RPMI7951 (cell line): ENCODE measurements at places on chromosomes 1 and 21.

DNA sequence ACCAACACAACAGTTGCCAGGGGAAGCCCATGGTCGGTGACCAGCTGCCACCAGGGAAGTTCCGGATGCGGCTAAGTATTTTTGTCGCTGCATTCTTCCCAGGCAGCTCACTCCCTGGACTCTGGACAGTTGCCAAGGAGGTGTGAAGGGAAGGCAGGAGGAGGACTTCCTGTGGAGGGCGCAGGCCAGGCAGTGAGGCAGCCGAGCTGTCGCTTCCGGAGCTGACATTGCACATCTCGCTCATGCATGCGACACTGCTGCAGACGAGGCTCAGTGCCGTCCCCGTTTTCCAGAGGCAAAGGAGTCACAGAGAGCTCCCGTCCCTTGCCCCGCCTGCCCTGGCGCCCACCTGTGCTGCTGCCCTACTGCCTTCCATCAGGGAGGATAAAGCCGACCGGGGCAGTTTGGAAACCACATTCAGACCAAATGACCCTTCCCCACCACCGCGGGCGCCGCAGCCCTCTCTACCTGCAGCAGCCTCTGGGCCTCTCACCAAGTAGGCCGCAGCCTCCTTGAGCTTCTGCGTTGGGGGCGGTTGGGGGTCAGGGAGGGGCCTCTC is 81.4 kb downstream of the NENF start:
- peak; percentile 60 for DNase-seq

- DNase-seq: peak; percentile 76
Observed at GRCh38 chr1:10459184-10459583, 9.4 kb downstream of the CORT start.

DNA sequence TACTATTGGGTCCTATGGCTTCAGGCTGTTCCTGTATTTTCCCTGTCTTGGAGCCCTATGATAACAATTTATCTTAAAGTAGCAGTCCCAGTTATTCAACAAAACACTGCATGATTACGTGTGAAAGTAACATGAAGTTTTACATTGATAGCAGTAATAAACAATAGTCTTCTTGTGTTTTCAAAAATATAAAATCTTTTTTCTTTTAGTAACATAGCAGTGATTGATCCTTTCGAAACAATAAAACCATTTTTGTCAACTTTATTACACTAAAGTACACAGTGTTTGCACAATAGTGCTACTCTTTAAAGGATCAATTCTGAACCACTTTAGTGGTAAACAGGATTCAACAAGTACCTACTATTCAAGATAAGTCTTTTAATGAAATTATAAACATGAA is 90.6 kb downstream of the GPATCH2 start:
- DNase-seq: no peak

DNA sequence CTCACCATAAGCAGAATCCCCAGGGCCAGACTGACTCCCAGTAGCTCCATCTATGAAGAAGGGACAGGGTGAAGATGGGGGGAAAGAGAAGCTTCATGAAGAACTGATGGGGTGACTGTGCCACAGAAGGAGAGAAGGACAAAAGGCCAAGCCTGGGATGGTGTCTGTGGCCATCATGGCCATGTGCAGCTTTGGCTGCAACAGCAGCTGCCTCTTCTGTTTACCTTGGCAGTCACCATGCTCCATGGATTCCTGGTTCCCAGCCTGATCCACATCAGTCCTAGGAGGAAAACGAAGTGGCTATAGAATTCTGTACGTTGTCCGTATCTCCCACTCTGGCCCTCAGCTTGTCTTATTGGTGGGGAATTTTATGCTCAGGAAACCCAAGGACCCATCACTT is 12.0 kb downstream of the SEMA6C start:
- no peak for DNase-seq

DNA sequence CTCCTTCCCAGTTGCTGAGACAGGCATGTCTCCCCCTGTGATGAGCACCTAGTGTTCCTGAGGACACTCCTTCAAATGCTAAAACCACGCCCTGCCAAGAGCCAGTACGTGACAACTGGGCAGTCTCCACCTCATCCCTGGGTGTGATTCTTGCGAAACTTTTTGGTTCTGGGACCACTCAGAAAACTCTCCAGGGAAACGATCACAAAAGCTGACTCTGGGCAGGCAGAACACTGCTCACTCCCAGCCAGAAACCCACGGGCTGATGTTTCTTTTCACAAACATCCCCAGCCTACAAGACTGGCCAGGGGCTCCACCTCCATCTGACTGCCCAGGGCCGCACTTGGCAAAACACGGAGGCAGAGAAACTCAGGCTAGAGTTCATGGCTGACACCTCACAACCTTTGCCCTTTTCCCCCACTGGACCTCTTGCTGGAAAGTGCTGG is 24.4 kb downstream of the DHRS3 start:
- DNase-seq: peak; percentile 82

DNA sequence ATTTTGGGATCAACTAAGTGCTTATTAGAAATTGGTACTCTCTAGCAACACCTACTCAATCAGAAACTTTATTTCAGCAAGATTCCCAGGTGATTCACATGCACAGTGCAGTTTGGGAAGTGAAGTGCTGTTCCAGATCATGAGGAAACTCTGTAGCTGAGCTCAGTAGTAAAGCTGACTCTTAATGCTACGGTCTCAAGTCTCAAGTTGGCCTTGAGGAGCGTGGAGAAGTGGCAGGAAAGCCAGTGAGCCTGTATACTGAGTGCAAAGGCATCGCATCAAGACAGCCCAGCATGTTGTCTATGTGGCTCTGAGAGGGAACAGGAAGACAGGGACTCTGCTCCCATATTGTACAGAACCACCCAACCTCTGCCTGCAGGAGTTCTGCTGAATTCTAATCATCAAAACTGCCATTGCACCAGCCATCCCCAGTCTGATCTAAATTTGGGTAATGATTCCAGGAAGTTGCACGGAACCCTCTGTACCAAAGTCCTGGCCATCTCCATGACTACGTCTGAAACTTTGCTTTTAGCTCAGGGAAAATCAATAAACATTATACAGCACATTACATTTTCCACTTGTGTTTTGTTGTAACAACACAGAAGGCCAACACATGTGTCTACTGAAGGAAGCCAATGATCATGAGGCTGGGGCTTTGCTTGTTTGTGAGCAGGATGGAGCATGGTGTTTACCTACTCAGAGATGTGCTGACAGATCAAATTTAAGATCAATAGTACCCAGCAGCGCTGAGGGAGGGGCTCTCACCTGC is 105.1 kb upstream of the TLR5 start:
- DNase-seq: no peak

DNA sequence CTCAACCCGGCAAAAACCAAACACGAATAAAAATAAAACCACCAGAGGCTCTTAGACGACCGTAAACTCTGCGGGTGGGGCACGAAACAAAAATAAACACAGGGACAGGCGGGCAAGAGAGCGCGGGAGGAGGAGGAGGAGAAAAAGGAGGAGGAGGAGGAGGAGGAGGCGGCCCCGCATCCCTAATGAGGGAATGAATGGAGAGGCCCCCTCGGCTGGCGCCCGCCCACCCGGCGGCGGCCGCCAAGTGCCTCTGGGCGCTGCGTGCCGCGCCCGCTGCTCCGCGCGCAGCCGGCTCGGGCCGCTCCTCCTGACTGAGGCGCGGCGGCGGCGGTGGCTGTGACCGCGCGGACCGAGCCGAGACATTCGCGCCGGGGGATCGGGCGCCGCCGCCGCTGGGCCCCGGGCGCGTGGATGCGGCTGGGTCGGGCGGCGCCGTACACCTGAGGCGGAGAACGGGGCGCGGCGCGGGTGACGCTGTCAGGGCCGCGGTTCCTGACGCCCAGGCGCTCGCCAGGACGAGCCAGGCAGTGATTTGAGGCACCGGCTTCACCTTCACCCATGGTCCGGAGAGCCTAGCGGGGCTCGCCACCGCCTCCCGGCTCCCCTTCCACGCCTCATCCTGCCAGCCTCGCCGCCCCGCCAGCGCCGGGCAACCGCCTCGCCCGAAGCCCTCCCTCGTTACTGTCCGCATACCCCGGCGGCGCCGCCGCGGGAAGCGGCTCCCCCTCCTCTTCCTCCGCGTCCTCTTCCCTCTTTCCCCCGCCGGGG is at the start of gene MARK1:
Gene MARK1, plus strand, starts transcription at position 229 of the 771 bp plus-strand sequence. CDS start 687 bp downstream, outside the sequence.
- DNase-seq: peak; percentile 76

DNA sequence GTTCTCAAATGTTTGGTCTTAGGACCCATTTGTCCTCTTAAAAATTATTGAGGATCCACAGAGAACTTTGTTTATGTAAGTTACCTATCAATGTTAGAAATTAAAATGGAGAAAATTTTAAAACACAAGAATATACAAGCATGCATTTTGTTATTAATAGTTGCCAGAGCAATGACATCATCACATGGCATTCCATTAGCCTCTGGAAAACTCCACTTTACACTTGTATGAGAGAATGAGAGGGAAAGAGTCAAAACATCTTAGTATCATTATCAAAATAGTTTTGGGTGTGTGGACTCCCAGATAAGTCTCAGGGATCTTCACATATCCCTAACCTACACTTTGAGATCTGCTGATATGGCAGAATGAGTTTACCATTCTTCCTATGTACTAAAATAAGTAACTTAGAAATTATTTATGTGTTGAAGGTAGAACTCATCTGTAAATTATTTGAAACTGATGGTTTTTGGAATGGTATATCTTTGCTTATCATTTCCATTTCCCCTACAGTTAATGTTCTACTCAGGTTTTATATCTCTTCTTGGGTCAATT is 48.8 kb downstream of the RNF220 start:
- no peak for DNase-seq

- DNase-seq: peak; percentile 16
Observed at GRCh38 chr1:200526709-200527612, 93.6 kb downstream of the KIF14 start.

- DNase-seq: no peak
Observed at GRCh38 chr1:77680173-77680572, 2.3 kb downstream of the ZZZ3 start.

DNA sequence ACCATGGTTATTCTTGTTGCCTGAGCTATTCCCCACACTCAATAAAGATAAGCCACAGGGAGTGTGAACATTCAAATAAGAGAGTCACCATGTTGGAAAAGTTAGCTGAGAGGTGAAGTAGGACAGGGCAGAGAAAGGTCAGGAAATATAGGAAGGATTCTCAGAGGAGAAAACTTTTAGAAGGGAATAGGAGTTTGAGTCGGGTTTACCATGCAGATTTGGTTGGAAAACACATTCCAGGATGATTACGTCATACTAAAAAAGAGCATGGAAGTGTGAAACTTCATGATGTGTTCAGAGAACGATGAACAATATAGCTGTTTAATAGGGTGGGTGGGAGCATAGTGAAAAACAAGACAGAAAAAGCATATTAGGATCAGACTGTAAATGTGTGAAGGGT is 1125.3 kb upstream of the ADGRL2 start:
- no peak for DNase-seq

DNA sequence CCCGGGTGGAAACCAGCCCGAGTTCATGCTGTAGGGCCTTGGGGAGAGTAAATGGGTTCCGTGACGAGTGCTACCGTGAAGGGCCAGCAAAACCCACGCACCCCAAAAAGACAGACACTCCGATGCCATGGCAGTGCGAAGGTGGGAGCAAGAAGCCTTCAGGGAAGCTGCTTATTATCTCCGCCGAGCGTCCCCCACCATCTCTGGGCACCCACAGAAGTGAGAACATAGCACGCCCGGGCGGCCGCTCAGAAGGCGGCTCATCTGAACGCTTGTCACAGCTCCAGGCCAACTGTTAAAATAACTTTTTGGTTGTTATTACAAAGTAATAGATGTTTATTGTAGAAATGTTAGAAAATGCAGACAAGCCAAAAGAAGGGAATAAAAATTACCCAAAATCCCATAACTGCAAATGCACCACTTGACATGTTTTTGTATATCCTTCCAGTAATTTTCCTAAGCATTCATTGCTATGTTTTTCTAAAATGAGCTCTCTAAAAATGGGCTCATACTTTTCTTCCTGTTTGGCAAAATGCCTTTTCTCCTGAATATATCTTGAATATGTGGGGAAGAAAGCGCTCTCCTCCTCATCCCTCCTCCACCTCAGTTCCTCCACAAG is 234.9 kb downstream of the NPHP4 start:
- no peak for DNase-seq

GRCh38 chr21:15521644-15522001 is 208.2 kb upstream of the USP25 start:
- no peak for DNase-seq

DNA sequence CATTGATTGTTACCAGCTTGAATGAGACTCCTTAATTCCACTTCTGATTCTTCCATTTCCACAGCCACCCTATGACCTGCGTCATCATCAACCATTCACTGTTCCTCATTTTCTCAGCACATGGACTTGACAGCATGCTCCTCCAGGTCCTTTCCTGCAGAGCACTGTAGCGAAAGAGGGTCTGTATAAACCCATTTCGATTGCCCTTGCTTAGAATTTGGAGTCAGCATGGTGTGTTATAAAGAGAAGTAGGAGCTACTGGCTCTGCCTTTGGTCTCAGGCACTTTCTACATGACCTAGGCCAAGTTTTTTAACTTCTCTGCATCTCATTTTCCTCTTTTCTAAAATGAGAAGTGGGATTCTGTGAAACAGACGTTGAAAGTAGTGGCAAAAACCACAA is 133.8 kb downstream of the AK5 start:
- no peak for DNase-seq

GRCh38 chr1:9877962-9878361 is 32.1 kb downstream of the CTNNBIP1 start:
- DNase-seq: no peak

GRCh38 chr1:182056601-182057366 is 4.7 kb downstream of the ZNF648 start:
- DNase-seq: no peak

- DNase-seq: no peak
Observed at GRCh38 chr1:37282764-37283163, 191.6 kb upstream of the ZC3H12A start.

DNA sequence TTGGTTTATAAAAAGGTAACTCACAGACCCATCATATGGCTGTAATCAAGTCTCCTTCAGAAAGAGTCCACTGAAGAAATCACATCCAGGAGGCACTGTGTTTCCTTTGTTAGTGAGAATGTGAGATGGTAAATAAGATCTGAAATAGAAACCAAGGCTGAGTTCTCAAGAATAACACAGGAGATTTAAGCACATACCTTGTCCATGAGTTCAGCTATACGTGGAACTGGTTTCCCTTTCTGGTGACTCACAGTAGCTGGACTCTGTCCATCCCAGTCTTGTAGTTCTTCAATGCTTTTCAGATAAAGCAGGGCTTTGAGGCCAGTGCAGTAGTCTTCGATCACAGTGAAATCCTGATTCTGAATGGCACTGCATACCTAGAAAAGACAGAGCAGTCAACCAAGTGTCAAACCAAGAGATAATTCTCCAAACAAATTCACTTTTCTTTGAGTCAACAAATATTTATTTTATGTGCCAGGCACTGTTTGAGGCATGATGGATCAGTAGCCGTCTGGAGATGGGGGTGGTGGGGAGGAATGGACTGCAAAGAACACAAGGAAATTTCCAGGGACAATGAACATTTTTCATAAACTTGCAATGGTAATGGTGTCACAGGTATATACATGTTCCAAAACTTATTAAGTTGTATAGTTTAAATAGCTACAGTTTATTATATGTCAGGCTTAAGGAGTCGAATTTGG is 471.4 kb downstream of the PTBP2 start:
- peak; percentile 91 for DNase-seq

- no peak for DNase-seq
Observed at GRCh38 chr1:2968471-2968881, 52.8 kb upstream of the ACTRT2 start.
